ENCODE measurements at places on chromosomes 5 and 9.

DNA sequence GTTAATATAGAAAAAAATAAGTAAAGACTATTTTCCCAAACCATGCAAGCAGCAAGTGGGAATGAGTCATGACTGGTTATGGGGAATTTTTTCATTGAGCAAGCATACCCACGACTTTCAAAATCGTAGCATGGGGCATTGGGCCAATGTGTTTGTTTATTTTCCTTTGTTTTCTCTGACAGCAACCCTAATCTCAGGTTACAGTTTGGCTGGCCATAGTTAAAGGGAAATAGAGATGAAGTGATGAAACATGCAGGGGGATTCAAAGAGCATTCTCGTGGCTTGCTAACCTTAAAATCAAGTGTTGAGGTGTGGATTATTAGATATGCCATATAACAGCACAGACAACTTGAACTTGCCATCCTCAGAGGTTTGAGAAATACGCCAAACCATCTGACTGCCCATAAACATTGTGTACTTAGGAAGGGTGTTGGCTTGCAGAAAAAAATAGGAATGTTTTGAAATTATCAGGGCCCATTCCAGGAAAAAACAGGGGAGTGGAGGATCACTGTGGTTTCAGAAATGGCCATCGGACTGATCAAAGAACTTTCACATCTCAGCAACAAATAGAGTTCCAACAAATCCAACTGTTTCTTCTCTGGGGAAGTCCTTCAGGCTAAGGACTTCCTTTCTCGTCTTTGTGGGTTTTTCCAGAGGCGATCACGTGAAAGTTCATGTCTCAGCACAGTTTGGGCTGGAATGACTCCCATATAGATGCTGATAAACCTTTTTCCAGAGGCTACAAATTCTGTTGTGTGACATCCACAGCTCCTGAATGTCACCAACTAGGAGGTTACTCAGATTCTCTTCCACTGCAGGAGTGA lies 259.1 kb downstream of the SYK start:
- no peak for DNase-seq

DNA sequence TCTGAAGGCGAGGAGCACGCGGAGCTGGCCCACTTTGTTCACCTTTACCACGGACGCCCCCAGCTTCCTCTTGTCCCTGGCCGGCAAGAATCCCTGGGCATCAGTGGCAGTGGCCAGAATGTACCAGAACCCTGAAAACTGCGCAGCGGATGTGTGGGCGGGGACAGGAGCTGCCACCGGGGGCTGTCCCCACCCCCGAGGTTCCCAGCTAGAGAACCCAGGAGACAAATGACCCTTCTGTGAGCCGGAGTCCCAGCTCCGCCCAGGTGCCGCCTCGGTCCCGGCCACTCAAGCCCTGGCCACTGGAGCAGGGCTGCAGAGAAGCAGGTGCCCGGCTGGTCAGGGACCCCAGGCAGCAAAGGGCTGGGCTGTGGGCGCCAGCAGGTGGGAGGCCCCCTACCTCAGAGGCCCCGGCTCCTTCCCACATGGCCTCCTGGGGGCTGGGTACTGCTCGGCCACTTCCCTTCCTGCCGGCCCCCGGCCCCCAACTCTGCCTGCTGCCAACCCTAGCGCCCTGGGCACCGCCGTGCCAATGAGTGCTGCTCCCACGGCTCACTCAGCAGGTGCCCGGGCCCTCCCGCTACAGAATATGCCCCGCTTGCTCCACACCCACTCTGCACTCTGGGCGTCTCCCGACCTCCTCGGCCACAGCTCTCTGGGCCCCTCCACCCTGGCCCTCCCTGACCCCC lies 713 bp downstream of the LCN10 start:
- no peak for DNase-seq

GRCh38 chr9:18761742-18762300 lies 271.2 kb downstream of the SAXO1 start:
- no peak for DNase-seq

GRCh38 chr9:74949859-74950855 lies 2.6 kb downstream of the C9orf40 start:
- no peak for DNase-seq

GRCh38 chr5:20833081-20833627 lies 845.2 kb upstream of the CDH18 start:
- DNase-seq = no peak

- DNase-seq = no peak
These were observed 130.9 kb upstream of the FBN2 start for GRCh38 chr5:128668921-128669320.

DNA sequence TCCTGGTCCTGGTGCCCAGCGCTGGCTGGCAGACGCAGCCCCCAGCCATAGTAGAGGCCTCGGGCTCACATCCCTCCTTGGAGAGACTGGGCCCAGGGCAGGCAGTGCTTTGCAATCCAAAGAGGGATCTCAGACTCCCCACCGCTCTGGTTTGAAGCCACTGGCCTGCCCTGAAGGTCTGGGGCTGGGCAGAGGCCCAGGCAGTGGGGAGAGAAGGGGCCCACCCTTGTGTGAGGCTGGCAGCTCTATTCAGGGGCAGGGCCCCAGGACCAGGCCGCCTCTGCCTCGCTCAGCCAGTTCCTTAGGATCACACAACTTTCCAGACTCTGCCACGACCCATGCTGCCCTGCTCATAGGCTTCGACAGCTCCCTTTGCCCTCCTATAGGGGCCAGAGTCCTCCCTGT lies 10.7 kb upstream of the SEC16A start:
- no peak for DNase-seq

- no peak for DNase-seq
These were observed 275.9 kb upstream of the WWC1 start for GRCh38 chr5:168015506-168015905.
